NCI-H1105 treated with DMSO at 0.1 percent for 48 hours (cell line): ENCODE measurements at places on chromosomes 2 and 18.
A peak's percentile ranks its signal among the peaks of the same experiment; 100 is the strongest.

- peak; percentile 1 for DNase-seq
Observed at GRCh38 chr2:233408366-233409285, 54.3 kb downstream of the DGKD start.

DNA sequence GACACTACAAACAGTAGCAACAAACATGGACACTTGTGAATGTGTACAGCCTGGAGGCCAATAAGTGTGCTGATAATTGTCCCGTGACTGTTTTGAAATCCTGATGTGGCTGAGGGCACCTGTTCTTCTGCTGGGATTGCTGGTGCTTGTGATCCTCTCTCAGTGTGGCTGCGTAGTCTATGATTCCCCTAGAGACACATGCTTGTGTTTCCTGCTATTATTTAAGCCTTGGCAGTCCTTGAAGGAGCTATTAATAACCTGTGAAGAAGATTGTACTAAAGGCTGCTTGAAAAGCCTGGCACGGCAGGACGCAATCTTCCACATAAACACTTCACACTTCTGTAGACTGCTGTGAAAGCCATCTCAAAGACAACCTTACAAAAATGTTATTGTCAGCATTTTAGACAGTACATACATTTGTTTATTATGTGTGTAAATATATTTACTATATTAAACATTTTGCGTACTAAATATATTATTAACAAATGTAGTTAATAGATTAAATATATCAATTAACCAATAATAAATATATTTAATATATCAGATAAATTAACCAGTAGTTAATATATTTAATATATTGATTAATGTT is 71.4 kb downstream of the GALR1 start:
- DNase-seq = peak; percentile 4

DNA sequence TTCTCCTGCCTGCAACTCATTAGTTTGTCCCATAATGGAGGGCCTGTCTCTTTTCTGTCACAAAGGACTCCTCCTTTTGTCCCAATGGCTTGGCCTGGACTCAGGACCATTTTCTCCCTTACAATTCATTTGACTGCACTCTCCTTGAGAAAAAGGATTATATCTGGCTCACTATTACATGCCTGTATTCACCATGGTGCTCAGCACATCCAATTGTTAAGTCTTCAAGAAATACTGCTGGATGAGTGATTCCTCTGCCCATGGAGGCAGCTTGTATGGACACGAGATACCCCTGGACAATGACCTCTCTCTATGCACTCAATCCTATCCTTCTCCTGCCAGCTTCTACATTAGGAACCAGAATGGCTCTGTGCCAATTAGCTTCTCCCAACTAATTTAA is 47.0 kb downstream of the CHST9 start:
- no peak for DNase-seq

GRCh38 chr2:160075171-160075570 is 12.8 kb upstream of the PLA2R1 start:
- DNase-seq = no peak

DNA sequence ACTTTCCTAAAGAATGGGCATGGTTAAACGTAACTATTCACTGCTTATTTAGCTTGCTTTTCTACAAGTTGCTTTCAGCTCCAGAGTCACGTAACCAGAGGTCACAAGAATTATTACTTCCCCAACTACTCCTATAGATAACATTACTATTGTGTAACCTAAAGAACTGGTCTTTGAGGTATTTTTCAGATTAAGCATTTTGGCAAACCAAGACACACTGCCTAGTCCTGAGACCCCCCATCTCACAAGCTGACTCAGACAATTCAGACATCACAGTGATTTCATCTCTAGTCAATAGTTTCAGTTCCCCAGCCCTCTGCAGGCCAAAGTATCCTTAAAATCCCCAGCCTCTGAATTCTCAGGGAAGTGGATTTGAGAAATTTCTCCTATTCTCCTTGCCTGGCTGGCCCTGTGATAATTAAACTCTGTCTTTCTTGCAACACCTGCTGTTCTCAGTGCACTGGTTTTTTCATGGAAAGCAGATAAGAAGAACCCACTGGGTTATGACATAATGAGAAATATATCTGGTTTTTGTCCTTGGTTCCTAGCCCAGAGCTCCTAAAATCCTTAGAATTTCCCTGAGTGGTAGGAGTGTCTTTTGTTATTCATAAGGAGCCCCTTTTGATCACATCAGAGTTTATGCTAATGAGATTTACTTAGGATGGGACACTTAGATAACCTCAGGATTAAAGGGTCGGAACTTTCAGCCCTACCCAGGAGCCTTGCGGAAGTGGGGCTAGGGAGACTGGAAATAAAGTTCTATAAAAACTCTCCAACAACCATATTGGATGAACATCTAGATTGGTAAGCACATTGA is 1310.8 kb upstream of the CHAC2 start:
- no peak for DNase-seq

- DNase-seq = no peak
Observed at GRCh38 chr2:102558463-102558862, 60.9 kb upstream of the SLC9A2 start.

GRCh38 chr2:155842103-155842502 is 490.4 kb downstream of the NR4A2 start:
- DNase-seq = no peak

DNA sequence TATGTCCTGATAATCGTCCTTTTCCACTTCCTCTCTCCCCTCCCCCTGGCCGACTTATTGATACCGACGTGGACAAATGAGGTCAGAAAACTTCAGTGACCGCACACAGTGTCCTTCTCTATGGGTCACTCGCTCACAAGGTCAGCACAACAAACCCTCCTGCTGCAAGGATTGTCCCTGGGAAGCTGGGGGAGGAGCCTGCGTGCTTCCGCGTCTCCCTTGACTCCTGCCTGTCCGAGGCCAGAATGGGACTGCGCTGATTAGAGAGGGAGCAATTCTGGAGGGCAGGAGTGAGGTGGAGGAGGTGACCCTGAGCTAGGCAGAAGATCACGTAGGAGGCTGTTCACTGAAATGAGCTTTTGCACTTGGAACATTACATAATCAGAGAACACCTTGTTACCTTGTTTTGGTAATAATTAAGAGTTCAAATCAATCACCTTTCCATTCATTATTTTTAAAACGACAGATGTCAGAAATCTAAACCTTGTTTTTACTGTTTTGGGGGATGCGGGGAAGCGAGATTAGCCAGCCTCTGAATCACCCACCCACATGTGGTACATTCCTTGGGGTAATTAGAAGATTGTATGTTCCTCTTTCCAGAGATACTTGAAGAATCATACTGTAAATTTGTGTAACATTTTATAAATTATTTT is 70.6 kb downstream of the CTAGE1 start:
- DNase-seq = no peak

DNA sequence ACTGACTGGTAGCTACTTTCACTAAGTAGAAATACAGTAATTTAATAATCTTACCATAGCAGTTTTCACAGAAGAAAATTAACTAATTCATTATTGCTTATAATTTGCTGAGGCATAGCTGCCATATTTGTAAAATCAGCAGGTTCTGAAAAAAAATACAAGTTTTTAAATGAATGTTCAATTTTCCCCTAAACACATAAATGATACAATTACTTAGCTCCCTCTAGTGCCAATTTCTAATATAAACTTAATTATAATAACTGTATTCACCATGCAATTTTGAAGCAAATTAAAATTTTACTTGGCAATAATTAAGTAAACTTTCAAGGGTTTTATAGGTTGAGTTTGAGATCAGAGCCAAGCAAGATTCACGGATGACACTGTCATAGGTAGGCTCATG is 1321.6 kb upstream of the ACVR2A start:
- peak; percentile 48 for DNase-seq
